Epithelial cell of prostate (primary cell): ENCODE measurements at places on chromosomes 5 and 9.

GRCh38 chr9:86859056-86859455, 88.2 kb downstream of the GAS1 start:
- no peak for DNase-seq

- no peak for DNase-seq
Measured at GRCh38 chr5:86689103-86689729, 71.5 kb downstream of the COX7C start.

- DNase-seq, result no peak
Measured at GRCh38 chr5:20050262-20050661, 62.3 kb upstream of the CDH18 start.

DNA sequence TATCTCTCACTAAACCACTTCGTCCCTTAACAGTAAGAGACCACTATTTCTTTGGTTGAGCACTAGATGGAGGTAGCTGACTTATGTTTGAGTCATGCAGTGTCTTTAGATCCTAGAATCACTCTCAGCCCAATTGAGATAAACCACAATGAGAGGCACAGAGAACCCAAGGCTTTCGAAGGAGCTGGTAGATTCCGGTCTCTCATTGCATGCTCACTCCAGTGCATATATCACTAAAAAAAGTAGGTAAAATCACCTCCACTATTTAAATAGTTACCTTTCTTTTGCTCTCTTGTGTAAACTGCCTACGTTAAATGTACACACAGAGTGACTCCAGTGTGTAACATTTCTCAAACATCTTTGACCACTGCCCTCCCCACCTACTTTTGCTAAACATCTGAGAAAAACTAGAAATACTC, 27.6 kb downstream of the ACTL7A start:
- no peak for DNase-seq

DNA sequence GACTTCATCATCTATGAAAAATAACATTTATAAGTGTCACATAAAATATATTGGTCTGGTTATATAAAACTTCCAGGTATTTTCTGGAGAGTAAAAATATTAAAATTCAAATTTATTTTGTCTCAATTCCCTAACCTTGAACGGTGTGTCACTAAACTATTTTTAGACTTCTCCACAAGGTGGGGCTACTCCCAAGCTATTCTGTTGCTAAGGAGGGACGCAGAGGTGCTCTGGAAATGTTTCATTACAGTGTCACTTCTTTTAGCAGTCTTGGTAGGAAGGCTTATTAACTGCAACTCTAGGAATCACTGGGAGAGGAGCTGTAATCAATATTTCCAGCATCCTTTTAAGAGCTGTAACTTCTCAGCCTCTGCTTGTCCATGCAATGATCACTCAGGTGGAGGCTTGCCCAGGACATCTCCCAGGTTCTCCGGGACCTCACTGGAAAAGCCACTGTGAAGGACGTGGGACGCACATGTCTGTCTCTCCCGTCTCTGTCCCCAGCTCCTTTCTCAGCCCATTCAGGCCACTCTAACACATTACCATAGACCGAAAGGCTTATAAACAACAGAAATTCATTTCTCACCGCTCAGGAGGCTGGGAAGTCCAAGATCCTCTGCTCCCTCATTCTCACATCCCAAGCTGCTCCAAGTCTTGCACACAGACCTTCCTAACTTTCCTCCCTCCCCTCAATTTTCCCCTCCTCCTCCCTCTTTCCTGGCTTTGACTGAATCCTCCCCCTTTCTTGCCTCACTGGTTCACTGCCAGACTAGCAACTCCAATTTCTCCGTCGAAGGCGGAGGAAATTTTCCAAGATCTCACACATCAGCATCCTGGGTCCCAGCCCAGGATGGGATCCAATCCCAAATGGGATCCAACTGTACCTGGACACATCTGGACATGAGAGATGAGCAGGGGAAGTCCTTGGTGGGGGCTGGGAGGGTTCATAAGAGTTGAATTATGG, 32.7 kb upstream of the DNAH5 start:
- no peak for DNase-seq

GRCh38 chr5:560792-561166, 36.5 kb upstream of the SLC9A3 start:
- no peak for DNase-seq

GRCh38 chr5:1510631-1511030, 13.1 kb downstream of the LPCAT1 start:
- DNase-seq, result no peak

- no peak for DNase-seq
Measured at GRCh38 chr5:150138551-150139265, 16.9 kb downstream of the PDGFRB start.

DNA sequence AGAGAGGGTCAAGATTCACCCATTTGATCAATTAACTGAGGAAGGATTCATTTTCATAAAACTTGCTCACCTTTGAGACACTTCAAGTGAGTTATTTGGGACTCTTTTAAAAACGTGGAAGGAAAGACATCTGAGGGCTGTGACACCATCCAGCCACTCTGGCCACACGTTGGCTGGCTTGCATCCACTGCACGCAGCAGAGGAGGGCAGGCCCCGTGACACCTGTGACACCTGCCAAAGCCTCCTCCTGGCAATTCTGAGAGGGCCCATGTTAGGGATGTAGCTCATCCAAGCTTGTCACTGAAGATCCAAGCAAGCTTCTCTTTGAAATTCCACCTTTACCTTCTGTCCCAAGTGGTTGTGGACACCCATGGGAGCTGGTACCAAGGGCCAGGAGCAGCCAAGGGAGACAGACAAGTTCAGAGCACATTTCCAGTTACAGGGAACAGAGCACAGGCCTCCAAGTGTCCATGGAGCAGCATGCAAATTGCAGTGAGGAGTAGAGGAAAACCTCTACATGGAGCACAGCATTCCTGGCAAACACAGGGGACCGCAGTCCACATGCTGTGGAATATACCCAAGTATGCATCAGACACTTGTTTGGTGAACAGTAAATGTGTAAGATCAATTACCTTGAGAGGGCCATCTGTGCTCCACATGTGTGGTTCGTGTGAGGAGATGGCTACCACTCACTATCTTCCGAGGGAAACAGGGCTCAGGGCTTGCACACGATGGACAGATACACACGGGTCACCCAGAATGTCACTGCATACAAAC, 4.8 kb downstream of the PRSS3 start:
- DNase-seq, result no peak

GRCh38 chr9:87587356-87587745, 89.7 kb downstream of the DAPK1 start:
- DNase-seq, result no peak

DNA sequence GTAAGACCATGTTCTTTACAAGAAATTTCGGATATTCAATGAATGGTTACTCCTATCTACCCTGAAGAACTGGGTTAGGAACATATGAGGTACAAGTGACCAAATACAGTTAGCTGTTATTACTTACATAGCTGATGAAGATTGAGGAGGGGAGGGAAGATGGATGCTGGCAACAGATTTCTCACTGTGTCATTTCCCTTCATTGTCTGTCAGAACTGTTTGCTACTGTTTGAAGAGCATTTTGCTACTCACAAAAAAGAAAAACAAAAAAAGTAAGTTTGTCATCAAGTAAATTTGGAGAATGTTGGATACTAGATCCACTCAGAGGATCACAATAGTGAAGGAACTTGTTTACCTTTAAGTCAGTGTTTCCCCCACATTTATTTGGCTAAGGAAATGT, 53.7 kb downstream of the ENC1 start:
- no peak for DNase-seq

- DNase-seq, result no peak
Measured at GRCh38 chr5:139631520-139632165, 16.5 kb upstream of the CXXC5 start.
